ENCODE measurements at places on chromosomes 13 and 19.

DNA sequence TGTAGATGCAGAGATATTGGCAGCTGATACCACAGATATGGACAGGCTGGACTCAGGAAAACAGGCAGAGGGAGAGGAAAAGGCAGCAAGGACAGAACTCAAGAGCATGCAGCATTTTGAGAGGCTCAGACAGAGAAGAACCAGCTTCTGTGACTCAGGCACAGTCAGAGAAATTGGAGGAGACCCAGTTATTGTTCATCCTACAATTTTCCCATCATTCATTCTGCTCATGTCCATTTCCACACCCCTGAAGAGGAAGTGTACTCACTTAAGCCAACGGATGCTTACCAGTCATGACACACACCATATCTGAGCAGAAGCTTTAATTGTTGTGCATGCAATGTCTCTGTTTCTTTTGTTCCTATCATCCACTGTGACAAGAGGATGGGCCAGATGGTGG, 359.8 kb upstream of the HTR2A start:
- DNase-seq, result peak; percentile 36

DNA sequence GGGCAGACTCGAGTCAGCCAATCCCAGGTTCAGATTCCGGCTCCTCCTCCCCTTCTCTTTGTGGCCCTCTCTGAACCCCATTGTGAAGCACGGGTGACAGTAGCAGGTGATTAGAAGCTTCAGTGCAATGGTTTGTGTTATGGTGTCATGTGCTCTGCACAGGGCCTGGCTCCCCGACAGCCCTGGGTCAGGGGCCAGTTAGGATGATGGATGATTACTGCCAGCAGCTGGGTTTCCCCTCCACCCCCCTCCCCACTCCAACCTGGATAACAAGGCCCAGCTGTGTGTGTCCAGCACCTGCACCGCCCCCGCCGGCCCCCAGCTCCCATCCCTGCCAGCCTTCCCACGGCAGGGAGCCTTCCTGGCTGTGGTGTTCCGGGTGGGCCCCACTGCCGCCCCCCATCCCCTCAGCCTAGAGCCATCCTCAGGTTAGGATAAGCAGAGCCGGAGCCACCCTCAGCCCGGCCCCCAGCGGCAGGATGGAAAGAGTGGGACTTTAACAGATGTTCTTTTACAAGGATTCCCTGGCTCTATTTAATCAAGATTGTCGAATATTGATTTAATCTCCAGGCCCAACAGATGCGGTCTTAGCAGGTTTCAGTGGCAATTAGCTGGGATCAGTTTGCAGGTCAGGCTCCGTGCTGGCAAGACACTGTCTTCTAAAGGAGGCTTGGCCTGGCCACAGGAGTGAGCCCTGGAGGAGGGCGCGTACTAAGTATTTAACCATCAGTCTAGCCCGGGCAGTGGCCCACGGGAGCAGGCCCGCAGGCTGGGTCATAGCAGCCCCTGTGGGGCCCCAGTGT, 156.2 kb downstream of the SIPA1L3 start:
- DNase-seq, result no peak

DNA sequence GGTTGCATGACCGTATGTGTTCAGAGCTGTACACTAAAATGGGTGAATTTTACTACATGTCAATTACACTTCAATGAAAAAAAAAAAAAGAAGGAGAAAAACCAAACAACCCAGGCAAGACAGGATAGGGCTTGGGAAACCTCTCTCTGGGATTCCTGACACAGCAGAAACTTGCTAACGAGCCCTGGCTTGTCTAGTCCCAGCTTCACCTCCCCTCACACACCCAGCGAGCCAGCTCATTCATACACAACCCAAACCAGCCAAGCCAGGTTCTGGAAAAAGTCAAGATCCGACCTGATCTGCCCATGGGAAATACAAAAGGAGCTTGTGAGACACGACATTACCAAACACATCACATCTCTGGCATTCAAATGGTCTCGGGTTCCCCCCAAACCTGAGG, 3.7 kb upstream of the TECR start:
- DNase-seq, result no peak

- DNase-seq, result peak; percentile 30
Observed at GRCh38 chr13:29922896-29923295, 72.5 kb upstream of the UBL3 start.

DNA sequence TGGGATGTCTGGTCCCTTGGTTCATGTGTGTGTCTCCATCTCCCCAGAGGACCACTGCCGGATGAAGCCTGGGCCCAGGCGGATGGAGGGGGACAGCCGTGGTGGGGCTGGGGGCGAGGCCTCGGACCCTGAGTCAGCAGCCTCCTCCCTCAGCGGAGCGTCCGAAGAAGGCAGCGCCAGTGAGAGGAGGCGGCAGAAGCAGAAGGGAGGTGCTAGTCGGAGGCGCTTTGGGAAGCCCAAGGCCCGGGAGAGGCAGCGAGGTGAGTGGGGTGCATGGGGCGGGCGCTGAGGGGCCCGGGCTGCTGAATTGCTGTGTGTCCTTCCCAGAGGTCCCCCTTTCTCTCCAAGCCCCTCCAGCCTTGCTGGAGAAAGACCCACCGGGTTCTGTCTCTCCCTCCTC, 3.2 kb downstream of the CCDC106 start:
- DNase-seq, result no peak

DNA sequence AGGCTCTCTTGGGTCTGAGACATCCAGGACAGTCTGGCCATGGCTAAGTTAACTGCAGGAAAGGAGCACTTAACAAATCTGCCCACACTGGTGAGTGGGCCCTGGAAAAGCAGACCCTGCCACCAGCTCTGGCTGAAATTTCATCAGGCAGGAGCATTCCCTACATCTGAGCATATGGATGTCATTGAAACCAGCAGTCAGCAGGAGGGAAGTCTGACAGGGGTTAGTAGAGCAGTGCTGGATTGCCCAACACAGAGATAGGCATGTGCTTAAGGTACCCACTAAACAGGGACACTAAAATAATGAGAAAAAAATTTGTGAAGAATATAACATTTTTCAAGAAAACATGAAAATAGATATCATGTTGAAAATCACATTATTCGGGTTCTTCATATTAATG, 13.6 kb upstream of the ACOD1 start:
- no peak for DNase-seq

GRCh38 chr13:91922969-91923592, 524.7 kb downstream of the GPC5 start:
- no peak for DNase-seq

GRCh38 chr13:90713441-90714133, 633.9 kb upstream of the MIR17HG start:
- DNase-seq, result no peak

DNA sequence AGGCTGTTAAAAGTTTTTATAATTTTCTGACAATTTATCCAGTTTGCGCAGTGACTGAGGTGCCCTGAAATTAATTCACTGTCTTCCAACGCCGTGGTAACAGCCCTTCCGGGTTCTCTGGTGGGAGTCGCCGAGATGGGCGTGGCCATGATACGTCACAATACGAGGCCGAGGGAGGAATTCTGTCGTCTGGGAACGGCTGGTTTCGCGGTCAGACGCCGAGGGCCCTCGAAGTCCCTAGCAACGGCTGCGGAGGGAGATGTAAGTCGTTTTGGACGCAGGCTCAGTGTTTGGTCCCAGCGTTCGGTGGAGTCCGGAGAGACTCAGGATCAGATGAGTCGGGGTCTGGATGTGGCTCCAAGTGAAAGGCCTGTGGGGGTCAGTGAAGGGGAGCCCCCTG, 21.7 kb downstream of the ZNF613 start:
- peak; percentile 79 for DNase-seq

- no peak for DNase-seq
Observed at GRCh38 chr19:45762870-45763631, 6.0 kb downstream of the SIX5 start.

DNA sequence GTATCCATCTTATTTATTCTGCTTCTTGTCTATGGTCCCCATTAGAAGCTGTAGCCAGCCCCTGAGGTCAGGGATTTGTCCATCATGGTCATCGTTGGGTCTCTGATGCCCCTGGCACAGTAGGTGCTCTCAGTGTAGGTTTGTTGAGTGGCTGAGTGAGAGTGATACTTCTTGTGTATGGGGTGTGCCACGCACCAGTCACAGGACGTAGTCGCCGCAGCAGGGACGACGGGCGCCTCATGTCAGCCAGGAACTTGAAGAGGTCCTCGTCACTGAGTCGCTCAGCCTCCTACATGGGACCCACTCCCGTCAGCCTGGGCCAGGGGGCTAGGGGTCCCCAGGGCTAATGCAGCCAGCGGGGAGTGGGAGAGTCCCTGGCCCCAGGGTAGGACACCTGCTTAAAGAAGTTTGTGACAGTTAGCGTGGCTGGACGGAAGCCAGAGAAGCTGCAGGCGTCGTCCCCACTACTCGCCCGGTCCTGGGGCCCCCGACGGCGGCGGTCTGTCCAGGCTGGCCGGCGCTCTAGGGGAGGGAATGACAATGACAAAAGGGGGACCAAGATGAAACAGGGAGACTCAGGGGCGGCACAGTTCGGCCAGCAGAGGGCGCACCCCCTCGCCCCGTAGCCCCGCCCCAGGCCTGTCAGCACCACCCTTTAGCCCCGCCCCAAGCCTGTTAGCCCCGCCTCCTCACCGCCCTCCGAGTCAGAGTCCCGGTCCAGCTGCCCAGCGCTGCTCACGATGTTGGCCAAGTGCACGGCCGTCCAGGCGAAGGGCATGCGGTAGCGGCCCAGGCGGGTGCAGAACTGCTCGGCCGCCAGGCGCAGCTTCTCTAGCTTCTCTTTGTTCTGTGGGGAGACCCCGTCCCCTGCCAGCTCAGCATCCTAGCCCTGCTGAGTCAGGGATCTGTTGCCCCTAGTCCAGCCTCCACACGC, 3.7 kb downstream of the ANGPTL8 start:
- DNase-seq, result peak; percentile 99

DNA sequence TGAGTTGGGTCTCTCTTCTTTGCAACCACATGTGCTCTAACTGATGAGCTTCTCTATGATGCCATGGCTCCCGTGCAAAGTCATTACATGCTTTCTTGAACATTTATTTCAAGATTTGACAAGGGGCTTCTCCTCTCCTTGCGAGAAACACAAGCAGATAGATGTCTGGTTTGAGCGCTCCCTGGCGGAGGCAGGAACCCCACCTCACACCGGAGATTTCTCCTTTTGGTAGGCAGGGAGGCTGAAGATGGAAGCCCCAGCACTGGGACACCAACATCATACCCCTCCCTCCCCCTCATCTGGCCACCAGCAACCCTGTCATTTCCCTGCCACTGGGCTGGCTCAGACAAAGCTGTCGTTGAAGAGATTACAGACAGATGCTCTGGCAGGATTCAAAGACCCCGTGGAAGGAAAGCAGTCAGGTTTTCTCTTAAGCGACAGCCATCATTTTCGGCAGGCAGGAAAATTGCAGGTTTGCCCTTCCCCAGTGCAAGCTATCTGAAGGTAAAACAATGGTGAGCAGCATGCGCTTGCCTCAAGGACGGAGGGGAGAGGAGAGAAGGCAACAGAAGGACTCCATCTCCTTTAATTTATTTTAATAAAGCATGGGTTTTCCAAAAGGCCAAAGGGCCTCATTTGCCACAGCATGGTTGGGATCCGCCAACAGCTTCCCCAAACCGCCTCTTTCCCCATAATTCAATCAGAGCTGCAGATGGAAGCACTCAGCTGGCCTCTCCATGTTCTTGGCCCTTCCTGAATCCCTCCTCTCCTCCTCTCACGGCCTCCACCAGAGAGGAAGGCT, 344.1 kb upstream of the TSHZ3 start:
- no peak for DNase-seq

GRCh38 chr13:93549326-93550005, 322.9 kb downstream of the GPC6 start:
- no peak for DNase-seq

DNA sequence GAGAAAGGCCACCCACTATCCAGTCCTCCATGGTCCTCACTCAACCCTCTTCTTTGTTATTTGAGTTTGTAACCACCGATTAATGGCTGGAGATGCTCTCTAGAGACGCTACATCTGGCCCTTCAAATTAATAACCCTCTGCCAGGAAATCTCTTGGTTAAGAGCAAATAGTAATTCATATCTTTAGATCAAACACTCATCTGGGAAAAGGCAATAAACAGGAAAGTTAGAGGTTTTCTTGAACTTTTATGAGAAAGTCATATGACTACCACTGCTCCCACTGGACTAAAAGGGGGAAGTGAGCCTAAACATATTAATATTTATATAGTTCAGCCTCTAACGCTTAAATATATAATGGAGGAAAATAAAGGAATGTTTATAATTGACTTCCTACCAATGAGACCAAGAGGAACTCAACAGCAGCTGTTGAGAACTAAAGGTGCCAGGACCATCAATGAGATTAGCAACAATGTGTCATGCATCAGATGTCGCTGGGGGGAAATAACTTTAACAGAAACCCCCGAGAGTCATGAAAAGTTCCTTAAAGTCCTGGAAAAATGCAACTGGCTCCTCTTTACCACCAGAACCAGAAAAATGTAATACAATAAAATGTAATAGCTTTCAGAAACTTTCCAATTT, 2.7 kb downstream of the TBC1D4 start:
- DNase-seq, result no peak

DNA sequence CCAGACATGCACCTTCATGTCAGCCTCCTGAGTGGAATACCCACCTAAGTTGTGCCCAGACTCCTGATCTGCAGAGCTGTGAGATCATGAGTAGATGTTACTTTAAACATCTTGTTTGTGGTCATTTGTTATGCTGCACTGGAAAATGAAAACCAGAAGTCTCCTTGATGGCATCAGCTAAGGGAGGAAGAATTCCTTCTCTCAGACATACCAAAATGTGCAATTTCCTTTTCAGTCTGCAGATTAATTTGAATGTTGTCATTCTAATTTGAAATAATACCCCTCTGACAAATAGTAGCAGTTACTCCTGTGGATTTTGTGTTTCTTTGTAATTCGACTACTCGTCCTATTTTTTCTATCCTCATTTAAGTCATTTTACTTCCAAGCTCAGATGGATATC, 59.3 kb downstream of the ITGBL1 start:
- DNase-seq, result no peak

DNA sequence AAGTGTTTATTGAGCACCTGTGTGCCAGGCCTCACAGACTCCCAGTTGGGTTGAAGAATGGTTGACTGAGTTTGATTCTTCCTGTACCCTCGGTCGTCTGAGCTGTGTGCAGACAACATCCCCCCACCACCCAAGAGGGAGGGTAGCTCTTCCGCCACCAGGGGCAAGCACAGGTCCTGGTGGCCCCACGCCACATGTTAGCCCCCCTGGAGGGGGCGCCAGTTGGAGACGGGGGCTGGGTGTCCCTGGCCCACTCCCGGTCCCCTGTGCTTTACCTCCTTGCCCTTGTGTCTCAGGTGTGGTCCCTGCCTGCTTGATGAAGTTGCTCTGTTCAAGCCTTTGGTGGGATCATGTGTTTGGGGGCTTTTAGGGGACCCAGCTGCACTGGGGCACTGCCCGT, 27.2 kb downstream of the COLGALT1 start:
- DNase-seq, result no peak

GRCh38 chr13:23776698-23777574, 112.3 kb downstream of the MIPEP start:
- no peak for DNase-seq

- no peak for DNase-seq
Observed at GRCh38 chr19:33470686-33471085, 50.9 kb downstream of the PEPD start.

- no peak for DNase-seq
Observed at GRCh38 chr19:1822210-1822609, 10.1 kb upstream of the ATP8B3 start.

All from AG08396 (cell line).